PC-3 (cell line): ENCODE measurements at places on chromosomes 4 and X.

- no peaks in the 10 kb centered on the region for H3K4me1 ChIP-seq
- DNase-seq: no peak
- no peaks in the 10 kb centered on the region for H3K27me3 ChIP-seq
- no peak overlapping the region for H3K27ac ChIP-seq
Measured at GRCh38 chr4:107423677-107424405, 296.2 kb downstream of the PAPSS1 start.

- DNase-seq: no peak
- H3K4me3 ChIP-seq: no peak overlapping the region
- H3K36me3 ChIP-seq: no peaks in the 10 kb centered on the region
- peaks cover 13% of the 10 kb centered on the region for H3K27me3 ChIP-seq
- no peak overlapping the region for H3K27ac ChIP-seq
- no peaks in the 10 kb centered on the region for H3K4me1 ChIP-seq
Measured at GRCh38 chrX:65993332-65993731, 46.5 kb downstream of the VSIG4 start.

GRCh38 chr4:107570952-107571351 lies 149.1 kb downstream of the PAPSS1 start:
- H3K27me3 ChIP-seq: no peaks in the 10 kb centered on the region
- no peak overlapping the region for H3K4me3 ChIP-seq
- H3K36me3 ChIP-seq: no peaks in the 10 kb centered on the region
- DNase-seq: no peak
- H3K27ac ChIP-seq: no peak overlapping the region

DNA sequence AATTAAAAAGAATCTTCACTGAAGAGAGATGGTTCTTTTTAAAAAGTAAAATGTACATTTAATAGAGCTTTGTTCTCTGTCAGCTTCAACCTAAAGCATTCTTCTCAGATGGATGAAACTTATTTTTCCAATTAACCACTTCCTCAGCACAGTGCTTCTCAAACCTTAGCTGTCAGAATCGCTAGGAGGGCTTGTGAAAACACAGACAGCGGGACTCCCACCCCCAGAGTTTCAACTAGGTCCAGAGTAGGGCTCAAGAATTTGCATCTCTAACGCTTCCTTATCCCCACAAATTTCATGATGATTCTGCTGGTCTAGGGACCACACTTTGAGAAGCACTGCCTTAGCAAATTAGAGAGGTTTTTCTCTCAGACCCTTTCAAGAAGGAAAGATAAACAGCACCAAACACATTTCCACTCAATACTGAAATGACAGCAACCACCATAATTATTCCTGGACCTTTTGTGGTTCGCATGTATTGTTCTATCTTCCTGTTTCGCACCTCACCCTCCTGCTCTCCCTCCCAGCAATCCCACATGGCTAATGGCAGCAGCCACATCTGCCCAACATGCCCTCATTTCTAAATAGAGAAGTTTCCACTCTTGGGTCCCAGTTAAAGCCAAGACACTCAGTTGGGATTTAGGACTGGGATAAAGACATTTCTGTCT lies 73.2 kb downstream of the ZNF827 start:
- H3K27ac ChIP-seq: no peak overlapping the region
- no peaks in the 10 kb centered on the region for H3K27me3 ChIP-seq
- DNase-seq: no peak
- H3K4me3 ChIP-seq: no peak overlapping the region
- no peaks in the 10 kb centered on the region for H3K36me3 ChIP-seq

DNA sequence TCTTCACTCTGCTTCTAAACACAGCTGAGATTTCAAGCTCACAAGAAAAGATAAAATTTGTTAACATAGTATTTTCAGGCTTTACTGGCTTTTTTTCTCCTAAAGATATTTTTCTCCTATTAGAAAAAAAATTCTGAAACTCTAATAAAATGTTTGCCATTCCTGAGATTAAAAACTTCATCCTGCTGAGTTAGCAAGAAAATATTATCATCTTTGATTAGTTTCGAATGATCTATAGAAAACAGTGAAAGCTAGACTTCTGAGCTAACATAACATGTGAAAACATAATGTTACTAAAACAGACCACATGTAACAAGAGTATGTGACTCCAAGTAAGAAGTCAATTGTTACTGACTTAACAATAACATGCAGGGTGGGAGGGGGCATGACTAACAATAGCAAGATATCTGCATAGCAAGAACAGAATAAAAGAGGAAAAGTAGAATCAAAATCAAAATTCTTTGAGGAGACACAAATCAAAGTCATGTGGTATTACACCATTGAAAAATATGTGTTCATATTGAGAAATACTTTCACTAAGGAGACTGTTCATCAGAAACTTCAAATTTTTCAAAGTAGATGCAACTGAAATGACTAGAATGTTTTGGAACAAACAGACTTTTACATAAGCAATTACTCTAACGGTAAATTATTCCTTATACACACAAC lies 14.5 kb downstream of the TBCK start:
- H3K4me1 ChIP-seq: no peaks in the 10 kb centered on the region
- H3K36me3 ChIP-seq: no peaks in the 10 kb centered on the region
- H3K27me3 ChIP-seq: no peaks in the 10 kb centered on the region
- no peak for DNase-seq
- no peak overlapping the region for H3K27ac ChIP-seq

DNA sequence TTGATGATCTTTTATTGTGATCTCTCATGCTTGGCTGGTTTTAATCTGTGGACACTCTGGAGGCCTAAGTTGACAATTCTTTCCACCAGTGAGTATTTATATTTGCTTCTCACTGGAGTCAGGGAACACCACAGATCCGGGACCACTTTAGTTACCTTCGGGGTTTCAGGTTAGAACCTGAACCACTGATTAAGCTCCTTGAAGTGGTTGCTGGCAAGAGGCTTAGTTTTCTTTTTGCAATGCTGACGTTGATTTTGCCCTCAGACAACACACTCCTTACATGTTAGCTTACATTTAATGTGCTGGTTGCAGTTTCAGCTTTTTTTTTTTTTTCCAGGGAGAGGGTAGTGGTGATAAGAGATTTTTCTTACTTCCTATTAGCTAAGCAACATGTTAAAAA lies 10.5 kb upstream of the ZNF330 start:
- no peak overlapping the region for H3K4me3 ChIP-seq
- no peak for DNase-seq
- H3K36me3 ChIP-seq: no peaks in the 10 kb centered on the region

DNA sequence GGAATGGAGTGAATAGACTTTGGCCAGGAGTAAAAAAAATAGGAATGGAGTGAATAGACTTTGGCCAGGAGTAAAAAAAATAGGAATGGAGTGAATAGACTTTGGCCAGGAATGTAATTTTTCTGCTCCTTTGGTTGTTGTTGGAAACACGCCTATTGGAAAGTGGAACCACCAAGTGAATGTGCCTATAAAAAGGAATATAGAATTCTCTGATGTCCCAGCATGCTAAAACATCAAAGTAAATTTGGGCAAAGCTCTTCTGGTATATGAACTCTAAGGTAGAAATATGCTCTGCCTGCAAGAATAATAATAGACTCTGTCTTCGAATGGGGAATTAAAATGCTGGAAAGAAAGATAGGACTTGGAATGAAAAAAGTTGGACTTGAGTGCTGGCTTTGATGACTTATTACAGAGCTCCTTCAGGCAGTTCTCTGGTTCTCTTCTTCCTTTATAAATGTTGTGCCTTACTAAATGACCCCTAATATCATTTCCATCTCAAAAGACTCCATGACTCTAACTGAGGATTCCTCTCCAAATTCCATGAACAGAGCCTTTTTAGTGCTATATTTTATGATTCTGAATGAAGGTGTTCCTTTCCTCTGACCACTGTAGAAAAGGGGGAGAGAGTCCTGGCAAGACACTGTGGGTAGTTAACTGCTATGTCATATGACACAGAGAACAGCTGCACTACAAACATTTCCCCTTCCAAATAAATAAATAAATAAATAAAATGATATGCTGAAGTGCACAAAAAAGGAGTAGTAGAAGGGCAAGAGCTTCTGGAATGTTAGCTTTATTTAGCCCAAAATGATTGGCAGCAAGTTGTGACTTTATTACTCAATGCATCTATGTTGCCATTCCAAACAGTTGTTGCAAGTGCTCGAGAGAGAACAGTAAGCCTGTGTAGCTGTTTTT lies 13.5 kb upstream of the GBA3 start:
- DNase-seq: no peak
- no peak overlapping the region for H3K27ac ChIP-seq
- H3K27me3 ChIP-seq: peaks cover 25% of the 10 kb centered on the region
- no peak overlapping the region for H3K4me3 ChIP-seq

DNA sequence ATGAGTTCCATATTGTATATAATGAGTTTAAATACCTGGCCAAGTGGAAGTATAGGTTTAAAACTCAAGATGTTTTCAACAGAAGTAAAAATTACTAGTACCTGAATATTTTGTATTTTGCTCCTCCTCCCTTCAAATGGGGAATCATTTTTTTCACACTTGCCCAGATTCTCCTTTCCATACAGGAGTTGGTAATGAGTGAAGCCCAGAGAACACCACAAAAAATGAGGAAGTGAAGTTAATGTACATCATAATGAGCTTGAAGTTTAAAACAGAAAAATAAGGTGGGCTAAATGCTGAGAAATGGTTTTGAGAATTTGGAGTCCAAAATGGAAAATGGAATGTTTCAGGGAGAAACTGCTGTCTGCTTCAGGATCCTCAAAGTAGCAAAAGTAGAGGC lies 364.8 kb upstream of the EMCN start:
- DNase-seq: no peak
- no peaks in the 10 kb centered on the region for H3K27me3 ChIP-seq
- no peak overlapping the region for H3K4me3 ChIP-seq
- H3K4me1 ChIP-seq: no peaks in the 10 kb centered on the region
- no peaks in the 10 kb centered on the region for H3K36me3 ChIP-seq
- H3K27ac ChIP-seq: no peak overlapping the region

GRCh38 chrX:9492901-9493300 lies 28.0 kb downstream of the TBL1X start:
- no peaks in the 10 kb centered on the region for H3K27me3 ChIP-seq
- no peak overlapping the region for H3K4me3 ChIP-seq
- DNase-seq: no peak
- H3K36me3 ChIP-seq: peaks cover 6% of the 10 kb centered on the region
- H3K27ac ChIP-seq: no peak overlapping the region

- no peaks in the 10 kb centered on the region for H3K4me1 ChIP-seq
- no peaks in the 10 kb centered on the region for H3K27me3 ChIP-seq
- H3K36me3 ChIP-seq: peaks cover 5% of the 10 kb centered on the region
- no peak overlapping the region for H3K27ac ChIP-seq
Measured at GRCh38 chr4:528296-528695, 29.3 kb downstream of the PIGG start.

DNA sequence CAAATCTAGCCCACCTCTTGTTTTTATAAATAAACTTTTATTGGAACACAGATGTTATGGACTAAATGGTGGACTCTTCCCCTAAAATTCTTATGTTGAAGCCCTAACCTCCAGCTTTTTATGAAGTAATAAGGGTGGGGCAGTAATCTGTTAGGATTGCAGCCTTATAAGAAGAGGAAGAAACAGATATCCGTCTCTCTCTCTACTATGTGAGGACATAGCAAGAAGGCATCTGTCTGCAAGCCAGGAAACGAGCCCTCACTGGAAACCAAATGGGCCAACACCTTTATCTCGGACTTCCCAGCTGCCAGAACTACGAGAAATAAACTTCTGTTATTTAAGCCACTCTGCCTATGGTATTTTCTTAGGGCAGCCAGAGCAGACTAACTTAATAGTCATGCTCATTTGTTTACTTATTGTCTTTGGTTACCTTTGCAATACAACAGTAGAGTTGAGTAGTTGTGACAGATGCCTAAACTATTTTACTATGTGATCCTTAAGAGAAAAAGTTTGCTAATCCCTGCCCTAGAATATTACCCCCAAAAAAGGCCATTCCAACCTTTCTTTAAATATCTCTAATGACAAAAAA lies 67.4 kb downstream of the MANBA start:
- peaks cover 37% of the 10 kb centered on the region for H3K4me1 ChIP-seq
- peak; percentile 72 for DNase-seq
- no peak overlapping the region; the same call in 1 of the 2 replicates for H3K4me3 ChIP-seq
- H3K36me3 ChIP-seq: no peaks in the 10 kb centered on the region
- peak overlapping the region; percentile 54 for H3K27ac ChIP-seq

- no peak overlapping the region for H3K27ac ChIP-seq
- DNase-seq: no peak
- no peak overlapping the region for H3K4me3 ChIP-seq
- no peaks in the 10 kb centered on the region for H3K4me1 ChIP-seq
- H3K36me3 ChIP-seq: no peaks in the 10 kb centered on the region
Measured at GRCh38 chr4:142909908-142910307, 63.8 kb upstream of the INPP4B start.

DNA sequence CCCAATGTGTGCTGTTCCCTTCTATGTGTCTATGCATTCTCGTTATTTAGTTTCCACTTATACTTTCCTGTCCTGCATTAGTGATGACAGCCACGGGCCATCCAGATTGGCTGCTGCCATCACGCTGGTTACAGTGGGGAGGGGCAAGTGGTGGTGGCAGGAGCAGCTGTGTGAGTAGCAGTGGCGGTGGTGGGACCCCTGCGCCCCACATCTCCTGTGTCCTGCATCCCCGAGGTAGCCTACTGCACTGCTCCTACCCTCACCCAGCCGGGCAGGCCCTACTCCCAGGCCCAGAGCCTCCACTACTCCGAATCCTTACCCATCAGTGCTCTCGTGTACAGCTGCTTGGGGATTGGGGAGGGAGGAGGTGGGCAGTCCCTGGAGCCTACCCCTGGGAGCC lies 798.7 kb upstream of the AGA start:
- no peaks in the 10 kb centered on the region for H3K36me3 ChIP-seq
- H3K4me1 ChIP-seq: no peaks in the 10 kb centered on the region
- no peak for DNase-seq
- no peaks in the 10 kb centered on the region for H3K27me3 ChIP-seq
- no peak overlapping the region for H3K27ac ChIP-seq

- no peaks in the 10 kb centered on the region for H3K36me3 ChIP-seq
- H3K4me1 ChIP-seq: peaks cover 13% of the 10 kb centered on the region
- peak; percentile 30 for DNase-seq
- no peak overlapping the region for H3K27ac ChIP-seq
Measured at GRCh38 chr4:109945056-109945455, 32.4 kb downstream of the EGF start.

- H3K36me3 ChIP-seq: no peaks in the 10 kb centered on the region
- peaks cover 50% of the 10 kb centered on the region for H3K4me1 ChIP-seq
- no peaks in the 10 kb centered on the region for H3K27me3 ChIP-seq
- peak; percentile 74 for DNase-seq
Measured at GRCh38 chr4:80101792-80102116, 28.7 kb upstream of the ANTXR2 start.

DNA sequence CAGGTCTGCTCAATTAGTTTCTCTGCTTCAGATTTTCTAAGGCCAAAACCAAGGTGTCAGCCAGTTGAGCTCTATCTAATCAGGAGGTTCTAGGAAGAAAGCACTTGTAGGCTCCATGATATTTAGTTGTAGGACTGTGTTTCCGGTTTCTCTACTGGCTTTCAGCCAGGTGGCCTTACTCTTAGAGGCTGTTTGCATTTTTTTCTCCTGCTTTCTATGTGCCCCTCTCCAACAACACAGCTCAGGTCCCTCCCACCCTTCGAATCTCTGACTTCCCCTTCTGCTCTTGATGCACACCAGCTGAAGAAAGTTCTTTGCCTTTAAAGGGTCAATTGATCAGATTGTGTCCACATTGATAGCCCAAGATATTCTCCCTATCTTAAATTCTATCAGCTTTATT lies 245.2 kb downstream of the RAB28 start:
- DNase-seq: no peak
- H3K27ac ChIP-seq: no peak overlapping the region
- no peak overlapping the region for H3K4me3 ChIP-seq
- H3K4me1 ChIP-seq: no peaks in the 10 kb centered on the region
- no peaks in the 10 kb centered on the region for H3K27me3 ChIP-seq
- H3K36me3 ChIP-seq: no peaks in the 10 kb centered on the region

GRCh38 chr4:87865288-87865687 lies 32.5 kb downstream of the MEPE start:
- H3K27me3 ChIP-seq: no peaks in the 10 kb centered on the region
- no peak overlapping the region for H3K27ac ChIP-seq
- DNase-seq: no peak
- no peaks in the 10 kb centered on the region for H3K36me3 ChIP-seq
- H3K4me1 ChIP-seq: peaks cover 7% of the 10 kb centered on the region; the same call in 1 of the 2 replicates
